NCI-H446 (cell line): ENCODE measurements at places on chromosomes 1 and 21.
A peak's percentile ranks its signal among the peaks of the same experiment; 100 is the strongest.

- no peak for DNase-seq
These were observed 21.6 kb downstream of the ARMH1 start for GRCh38 chr1:44696101-44696500.

DNA sequence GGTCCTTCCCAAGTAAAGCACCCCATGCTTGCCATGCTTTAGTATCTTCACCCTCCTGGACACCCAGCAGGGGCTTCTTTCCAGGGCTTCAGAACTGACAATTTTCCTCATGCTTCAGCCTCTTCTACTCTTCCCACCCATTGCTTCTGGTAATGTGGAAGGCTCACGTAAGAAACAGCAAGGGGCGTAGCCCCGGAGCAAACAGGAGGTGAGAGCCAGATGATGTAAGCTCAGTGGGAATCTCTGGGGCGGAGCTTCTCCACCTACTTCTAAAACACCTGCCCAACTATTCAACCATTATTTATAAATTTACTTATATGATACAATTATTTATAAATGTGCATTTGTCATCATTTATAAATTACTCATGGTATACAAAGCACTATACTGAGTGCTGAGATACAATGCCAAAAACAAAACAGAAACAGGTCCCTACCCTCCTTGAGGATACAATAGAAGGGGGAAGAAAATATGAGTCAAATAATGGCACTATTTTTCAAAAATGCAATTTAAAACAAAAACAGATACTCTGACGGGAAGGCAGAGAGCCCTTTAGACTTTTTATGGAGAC is 140.1 kb upstream of the CAMK1G start:
- DNase-seq: no peak

DNA sequence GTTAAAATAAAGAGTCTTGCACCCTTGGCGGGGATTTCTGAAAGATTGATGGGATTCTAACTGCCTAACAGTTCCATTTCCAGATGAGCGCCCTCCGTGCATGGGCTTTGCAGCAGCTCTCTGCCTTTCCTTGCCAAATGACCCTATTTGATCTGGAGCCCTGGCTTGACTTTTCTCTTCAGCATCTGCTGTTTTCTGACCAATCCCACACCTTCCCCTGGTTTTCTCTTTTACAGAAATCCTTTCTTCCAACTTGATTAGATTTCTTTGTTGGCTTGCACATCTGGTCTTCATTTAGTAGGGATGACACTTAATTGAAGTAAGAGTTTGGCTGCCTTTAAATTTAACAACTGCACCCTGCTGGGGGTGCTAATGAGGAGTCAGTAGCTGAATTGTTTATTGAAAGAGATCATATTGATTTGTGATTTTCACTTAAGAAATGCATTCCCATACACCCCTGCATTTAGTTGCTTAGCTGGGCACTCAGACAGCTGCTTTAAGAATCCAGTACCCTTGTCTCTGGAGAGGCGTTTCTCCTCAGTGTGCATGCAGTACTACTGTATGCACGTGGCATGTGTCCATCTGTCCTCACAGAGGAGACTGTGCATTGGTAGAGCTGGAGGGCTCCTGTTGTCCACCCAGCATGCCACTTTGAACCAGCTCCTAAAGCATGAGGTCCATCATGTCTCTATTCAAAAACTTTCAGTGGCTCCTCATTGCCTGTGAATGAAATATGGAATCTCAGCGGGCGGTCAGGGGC is 99.7 kb downstream of the NOS1AP start:
- no peak for DNase-seq

DNA sequence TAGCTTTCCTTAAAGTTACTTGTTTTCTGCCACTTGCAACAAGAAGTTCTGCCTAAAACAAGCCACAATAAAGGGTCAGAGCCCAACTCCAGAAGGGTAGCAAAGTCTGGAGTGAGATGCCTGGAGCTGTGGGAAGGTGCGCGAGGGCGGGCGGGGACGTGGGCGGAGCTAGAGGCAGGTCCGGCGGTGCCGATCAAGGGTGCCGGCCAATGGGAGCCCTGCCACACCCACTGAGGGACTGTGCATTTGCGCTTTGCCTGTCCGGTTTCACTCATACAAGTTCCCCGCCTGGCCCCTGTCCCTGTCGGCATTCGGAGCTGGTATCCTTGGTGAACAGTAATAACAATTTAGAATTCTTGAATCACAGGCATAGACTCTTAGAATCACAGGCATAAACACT is 732.4 kb downstream of the MATN1 start:
- DNase-seq: no peak

DNA sequence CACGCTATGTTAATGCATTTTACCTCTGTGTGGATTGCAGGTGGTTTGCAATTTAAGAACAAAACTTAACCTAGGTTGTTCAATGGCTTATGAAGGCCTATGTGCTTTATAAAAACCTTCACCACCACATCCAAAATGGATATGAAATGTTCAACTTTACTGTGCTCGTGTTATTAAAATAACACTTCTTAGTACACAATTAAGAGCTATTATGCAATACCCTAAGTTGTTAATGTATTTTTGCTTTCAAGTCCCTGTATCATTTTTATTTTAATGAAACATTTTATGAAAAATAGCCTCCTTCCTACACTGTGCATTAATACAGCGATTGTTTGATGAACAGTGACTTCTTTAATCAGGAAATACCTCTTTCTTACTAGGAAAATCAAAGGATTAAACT is 12.0 kb downstream of the NCAM2 start:
- DNase-seq: no peak

DNA sequence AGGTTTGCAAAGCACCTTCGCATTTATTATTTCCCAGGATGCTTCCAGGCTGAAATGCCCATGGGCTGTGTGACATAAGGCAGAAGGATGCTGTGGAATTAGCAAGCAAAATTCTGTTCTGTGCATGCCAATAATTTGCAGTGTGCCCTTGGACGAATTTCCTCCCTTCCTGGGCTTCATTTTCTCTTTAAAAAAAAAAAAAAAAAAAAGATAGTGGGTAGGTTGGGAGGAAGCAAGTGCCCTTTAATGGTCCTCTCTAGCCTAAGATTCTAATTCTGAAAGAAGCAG is 2.5 kb upstream of the ID3 start:
- DNase-seq: no peak

GRCh38 chr1:88208389-88208788 is 475.7 kb upstream of the PKN2 start:
- no peak for DNase-seq

DNA sequence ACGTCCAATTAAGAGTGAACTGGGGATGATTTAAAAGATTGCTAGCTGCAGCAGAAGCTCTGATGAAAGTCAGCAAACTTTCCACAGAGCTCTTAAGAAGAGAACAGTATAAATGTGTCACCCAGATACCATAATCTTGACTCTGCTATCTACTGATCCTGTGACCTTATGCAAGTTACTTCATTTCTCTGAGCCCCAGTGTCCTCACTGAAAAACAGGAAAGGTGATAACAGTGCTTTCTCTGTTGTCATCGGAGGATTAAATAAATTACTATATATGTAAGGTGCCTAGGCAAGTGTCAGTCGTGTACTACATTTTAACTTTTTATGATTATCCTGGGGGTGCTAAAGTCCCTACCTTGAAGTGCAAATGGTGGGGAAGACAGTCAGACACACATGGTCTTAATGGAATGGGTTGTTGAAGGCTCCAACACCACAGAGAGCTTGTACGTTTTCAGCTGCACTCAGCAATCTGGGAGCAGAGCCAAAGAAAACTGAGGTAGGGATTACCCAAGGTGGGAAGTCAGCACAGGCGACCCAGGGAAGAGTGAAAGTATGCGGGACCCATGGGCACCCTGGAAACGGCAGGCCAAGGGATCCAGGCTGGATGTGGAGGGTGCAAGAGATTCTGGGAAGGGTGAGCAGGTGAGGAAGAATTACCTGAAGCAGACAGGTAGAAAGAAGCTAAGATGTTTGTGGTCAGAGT is 82.8 kb downstream of the DTL start:
- DNase-seq: no peak

DNA sequence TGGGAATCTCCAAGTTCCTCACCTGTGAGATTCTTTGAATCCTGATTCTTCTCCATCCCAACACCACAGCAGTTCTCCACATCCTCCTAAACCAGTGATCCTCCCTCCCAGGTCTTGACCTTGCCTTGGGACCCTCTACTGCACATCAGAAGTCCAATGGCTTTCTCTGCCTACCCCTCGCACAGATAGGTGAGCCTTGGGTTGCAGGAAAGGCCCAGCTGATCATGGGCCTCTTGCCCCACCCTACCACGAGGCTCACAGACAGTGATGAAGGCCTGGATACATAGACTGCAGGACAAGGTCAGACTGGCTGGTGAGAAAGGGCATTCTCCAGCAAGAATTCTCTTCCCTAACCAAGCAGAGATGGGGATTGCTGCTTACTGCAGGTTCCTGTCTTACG is 825 bp downstream of the FABP3 start:
- DNase-seq: no peak

DNA sequence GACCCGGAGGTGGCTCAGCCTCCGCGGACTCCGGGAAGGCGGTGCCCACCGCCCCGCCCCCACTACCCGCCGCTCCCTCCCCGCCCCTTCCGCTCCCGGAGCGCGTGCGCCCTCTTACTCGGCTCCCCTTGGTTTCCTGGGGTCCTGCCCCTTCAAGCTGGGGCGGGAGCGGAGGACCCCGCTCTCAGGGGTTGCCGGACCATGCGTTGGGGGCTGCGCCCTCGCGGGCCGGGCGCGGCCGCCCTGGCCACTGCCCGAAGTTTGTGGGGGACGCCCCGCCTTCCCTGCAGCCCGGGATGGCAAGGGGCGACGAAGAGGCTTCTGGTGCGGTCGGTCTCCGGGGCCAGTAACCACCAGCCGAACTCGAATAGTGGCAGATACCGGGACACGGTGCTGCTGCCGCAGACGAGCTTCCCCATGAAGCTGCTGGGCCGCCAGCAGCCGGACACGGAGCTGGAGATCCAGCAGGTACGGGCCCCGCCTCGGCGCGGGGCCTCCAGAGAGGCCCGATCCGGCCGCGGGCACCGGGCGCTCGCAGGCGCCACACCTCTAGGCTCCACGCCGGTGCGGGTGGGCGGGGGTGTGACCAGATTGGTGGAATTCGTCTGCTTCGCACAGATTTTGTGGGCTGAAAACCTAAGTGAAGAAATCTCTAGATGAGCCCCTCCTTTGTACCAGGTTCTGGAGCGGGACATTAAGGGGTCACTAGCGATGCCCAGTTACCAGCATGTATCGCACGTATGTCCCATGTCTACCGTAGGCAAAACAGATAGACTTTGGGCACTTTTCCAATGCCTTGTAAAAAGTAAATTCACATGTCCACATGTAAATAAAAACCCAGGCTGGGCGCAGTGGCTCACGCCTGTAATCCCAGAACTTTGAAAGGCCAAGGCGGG is at the start of gene IARS2:
Gene IARS2, plus strand, starts transcription at position 117 of the 896 bp plus-strand sequence. Its CDS starts 85 bp downstream, at position 202.
- DNase-seq: peak; percentile 92

DNA sequence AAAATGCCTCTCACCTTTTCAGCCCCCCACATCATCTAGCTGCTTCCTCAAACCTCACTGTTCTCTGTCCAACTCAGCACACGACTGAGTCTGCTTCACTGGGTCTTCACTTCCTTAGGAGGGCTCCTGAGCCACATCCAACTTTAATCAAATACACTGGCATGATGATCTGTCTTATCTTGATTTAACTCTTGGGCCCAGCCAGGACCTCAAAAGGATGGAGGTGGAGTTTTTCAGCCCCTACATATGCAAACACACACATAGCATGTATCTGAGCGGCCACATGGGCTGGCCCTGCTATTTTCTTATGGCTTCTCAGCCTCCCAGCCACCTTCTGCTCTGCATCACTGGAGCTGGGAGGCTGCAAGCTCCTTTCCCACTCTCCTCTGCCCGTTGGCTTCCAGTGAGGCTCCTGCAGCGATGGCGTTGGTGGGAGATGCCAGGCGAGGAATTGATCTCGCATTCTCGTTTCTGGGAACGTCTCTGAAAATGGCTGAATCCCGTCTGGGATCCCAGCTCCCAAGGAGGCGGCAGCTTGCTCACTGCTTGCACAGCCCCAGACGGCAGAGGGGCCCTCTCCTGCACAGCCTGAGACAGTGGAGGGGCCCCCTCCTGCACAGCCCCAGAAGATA is 1.8 kb upstream of the PRXL2B start:
- DNase-seq: no peak

DNA sequence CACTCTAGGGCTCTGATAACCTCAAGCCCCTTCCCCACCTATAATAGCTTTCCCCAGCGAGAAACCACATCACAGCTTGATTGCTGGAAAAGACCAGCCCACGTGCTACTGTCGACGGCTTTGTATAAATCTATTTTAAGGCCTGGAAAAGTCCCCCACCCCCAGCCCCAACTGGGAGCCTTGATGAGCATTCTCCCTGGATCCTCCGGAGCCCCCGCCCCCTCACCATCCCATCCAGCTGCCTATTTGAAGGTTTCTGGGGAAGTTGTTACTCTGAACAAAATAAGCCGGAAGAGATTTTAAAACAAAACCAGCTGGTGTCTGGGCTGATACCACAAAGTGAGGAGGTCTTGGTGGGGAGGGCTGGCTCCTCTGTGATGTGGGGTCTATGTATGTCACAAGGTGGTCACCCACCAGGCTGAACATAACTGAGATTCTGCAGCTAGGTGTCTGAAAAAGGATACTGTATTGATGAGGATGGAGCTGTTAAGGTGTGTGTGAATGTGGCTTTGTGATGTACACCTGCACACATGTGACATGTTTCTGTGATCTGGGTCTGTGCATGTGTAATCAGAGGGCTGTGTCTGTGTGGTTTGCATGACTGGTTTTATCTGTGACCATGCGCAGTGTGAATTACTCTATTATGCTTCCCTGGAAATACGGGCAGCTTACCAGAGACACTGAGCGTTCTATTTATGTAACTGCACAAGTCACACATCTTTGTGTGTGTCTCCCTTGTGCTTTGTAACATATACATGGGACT is 25.0 kb downstream of the RIMS3 start:
- no peak for DNase-seq

- DNase-seq: no peak
These were observed 1207.5 kb upstream of the ADGRL2 start for GRCh38 chr1:80593197-80593596.

DNA sequence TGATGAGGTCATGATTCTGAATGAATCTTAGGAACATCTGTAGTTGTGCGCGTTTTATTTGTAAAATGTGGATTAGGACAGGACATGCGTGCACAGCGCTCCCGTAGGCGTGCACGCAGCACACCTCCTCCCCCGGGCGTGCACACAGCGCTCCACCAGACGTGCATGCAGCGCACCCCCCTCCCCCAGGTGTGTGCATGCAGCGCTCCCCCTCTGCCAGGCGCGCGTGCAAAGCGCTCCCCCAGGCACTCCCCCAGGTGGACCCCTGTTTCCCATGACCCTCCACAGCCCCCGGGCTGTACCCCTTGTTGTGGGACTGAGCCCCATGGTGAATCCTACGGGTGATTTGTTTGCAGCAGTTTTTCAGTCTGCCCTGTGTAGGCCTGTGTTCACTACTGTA is 61.6 kb downstream of the S100B start:
- no peak for DNase-seq

DNA sequence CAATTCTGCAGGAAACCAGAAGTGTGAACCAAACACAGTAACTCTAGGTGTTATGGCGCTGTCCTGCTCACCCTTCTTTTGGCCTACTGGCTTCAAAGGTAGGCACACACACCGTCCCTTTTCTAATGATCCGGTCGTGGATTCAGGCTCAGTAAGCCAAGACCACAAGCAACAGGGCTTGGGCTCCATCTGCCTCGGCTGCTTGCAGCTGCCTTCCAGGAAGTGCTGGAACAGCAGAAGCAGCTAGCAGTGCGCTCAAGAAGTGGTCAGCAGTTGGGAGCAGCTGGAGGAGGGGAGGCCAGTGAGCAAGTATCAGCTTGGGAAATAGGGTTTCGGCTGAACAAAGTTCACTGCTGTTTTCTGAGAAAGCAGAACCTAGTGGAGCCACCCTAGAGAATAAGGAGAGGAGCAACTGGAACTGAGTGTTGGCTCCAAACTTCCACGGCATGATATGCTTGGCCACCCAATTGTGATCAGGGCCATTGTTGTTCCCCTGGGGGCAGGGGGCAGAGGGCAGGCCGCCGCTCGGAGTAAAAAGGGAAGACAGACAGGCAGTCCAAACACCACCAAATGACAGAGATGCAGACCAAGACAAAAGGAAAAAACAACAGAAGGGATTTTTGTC is 173.4 kb downstream of the TOMM20 start:
- DNase-seq: no peak
